Erythroblast (primary cell): ENCODE measurements at places on chromosomes 7 and 10.

GRCh38 chr10:127148933-127149220 lies 47.5 kb downstream of the INSYN2A start:
- no peak for DNase-seq

DNA sequence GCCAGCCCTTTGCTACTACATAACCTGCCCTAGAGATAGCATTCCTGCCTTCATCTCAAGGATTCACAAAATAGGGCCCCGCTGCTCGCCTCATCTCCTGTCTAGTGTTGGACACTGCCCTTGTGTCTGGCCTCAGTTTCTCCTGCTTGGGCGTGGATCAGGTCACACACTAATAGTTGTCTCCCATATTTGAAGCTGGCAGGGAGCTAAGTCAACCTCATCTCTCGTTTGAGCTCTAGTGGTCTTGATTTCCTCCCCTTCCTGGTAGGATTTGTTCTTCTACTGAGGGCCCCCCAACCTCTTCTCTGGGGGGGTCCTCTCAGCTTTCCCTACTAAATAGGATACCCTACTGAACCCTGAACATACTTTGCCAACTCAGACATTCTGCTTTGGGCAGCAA lies 42.2 kb downstream of the ADCYAP1R1 start:
- no peak for DNase-seq

DNA sequence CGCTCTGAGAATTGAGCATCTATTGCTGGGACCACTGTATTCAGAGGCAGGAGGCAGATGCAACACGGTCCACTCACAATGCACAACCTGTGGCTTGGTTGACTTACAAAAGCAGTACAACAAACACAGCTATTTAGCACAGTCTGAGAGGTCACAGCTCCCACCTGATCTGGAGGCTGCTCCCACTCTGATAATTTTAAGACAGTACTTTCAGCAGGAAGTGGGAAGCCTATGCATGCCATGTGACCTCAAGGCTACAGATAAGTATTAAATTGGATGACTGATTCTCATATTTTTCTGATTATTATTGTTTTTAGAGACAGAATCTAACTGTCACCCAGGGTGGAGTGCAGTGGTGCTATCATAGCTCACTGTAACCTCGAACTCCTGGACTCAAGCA lies 659.3 kb downstream of the PARD3 start:
- no peak for DNase-seq

DNA sequence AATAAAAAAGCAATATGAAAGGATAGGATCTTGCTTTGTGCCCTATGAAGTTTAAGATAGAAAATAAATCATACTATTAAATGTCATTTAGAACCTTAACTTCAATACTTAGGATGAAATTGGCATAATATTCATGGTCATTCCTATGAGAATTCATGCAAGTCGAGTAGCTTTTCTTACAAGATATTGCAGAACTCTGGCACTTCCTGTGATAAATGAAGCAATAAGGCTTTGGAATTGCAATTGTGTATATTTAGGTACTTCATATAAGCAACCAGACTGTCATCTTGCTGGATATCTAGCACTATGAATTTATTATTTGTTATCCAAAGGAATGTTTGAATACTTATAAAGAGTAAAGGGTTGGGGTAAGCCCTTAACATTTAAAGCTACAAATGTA lies 116.5 kb downstream of the ZNF438 start:
- no peak for DNase-seq

DNA sequence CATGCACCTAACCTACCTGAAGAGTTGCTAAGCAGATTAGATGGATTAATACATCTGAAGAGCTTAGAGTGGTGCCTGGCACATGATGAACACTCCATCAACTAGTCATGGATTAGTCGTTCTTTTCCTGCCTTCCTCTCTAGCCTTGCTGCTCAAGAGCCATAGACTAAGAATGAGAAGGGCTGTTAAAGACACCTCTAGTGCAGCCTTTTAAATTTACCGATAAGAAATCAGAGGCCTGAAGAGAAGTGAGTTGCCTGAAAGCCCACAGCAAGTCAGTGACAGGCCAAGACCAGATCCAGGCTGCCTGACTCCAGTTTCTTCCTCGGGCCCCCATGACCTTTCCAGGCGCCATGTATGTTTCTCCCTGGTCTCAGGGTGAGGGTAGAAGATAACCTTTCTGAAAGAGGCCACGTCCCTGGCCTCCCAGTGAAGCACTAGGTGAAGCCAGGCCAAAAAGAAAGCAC lies 6.5 kb downstream of the TSPAN15 start:
- no peak for DNase-seq

- no peak for DNase-seq
Measured at GRCh38 chr7:151251689-151252560, 3.4 kb upstream of the SMARCD3 start.

GRCh38 chr10:42640610-42641229 lies 2.4 kb upstream of the ZNF33B start:
- no peak for DNase-seq

- DNase-seq, result no peak
Measured at GRCh38 chr10:61338146-61338545, 115.0 kb downstream of the TMEM26 start.

- DNase-seq, result no peak
Measured at GRCh38 chr10:48677625-48678024, 7.0 kb upstream of the WDFY4 start.

DNA sequence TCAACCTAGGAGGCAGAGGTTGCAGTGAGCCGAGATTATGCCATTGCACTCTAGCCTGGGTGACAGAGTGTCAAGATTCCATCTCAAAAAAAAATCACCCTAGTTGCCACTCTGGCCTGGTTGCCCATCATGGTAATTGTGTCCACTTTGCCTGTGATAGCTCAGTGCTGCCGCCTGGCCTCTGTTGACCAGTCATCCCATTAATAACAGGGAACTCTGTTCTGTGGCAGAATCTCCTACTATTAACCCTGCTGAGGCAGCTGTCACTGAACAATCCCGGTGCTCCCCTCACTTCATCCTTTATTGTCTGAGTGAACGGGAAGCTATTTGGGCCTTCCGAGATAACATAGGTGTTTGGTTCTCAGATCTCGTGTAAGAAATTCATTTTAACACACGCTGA lies 14.6 kb downstream of the ZNF3 start:
- DNase-seq, result no peak

- DNase-seq, result no peak
Measured at GRCh38 chr10:47367646-47368045, 16.4 kb downstream of the ZNF488 start.

- no peak for DNase-seq
Measured at GRCh38 chr7:33591490-33591889, 313.8 kb upstream of the BMPER start.
